Stomach (tissue), 19 donors: ENCODE measurements at places on chromosomes 2 and 18. TPM values are rescaled to one million over a fixed set of nuclear protein-coding genes. Genes with fewer than 3 reads are reported as not detected.

Gene EML6
- 1.6 TPM for polyA plus RNA-seq

Gene NCKAP5
- 1.1 TPM for polyA plus RNA-seq

Gene PLEKHH2
- polyA plus RNA-seq, result 5.2 TPM

Gene SERPINB11
- polyA plus RNA-seq, result not detected

Gene DPYSL5
- 0.06 TPM for polyA plus RNA-seq

Gene CREG2
- not detected for polyA plus RNA-seq

Gene LCT
- not detected for polyA plus RNA-seq

Gene HOXD12
- not detected for polyA plus RNA-seq

Gene ALPG
- polyA plus RNA-seq, result not detected

Gene MYO1B
- polyA plus RNA-seq, result 7.5 TPM

Gene NPPC
- not detected for polyA plus RNA-seq

Gene SERPINB3
- polyA plus RNA-seq, result 0.62 TPM

Gene BOLL
- polyA plus RNA-seq, result not detected

Gene CRYGD
- polyA plus RNA-seq, result not detected

Gene ZSWIM2
- polyA plus RNA-seq, result not detected

Gene FAM228A
- polyA plus RNA-seq, result 0.50 TPM

Gene SULT1C4
- 2.0 TPM for polyA plus RNA-seq

Gene CYS1
- polyA plus RNA-seq, result 1.1 TPM

Gene CAVIN2
- 13.9 TPM for polyA plus RNA-seq

Gene STARD6
- not detected for polyA plus RNA-seq

Gene CHAC2
- polyA plus RNA-seq, result 5.7 TPM

Gene SERPINB5
- 27.1 TPM for polyA plus RNA-seq

Gene AGBL5
- polyA plus RNA-seq, result 11.5 TPM

Gene GPR45
- polyA plus RNA-seq, result not detected

Gene POTEJ
- polyA plus RNA-seq, result not detected

Gene ERMN
- polyA plus RNA-seq, result 0.43 TPM

Gene OTOF
- polyA plus RNA-seq, result not detected

Gene GATA6
- polyA plus RNA-seq, result 37.9 TPM

Gene CTNNA2
- 0.31 TPM for polyA plus RNA-seq

Gene C2orf80
- polyA plus RNA-seq, result not detected

Gene GRHL1
- polyA plus RNA-seq, result 2.0 TPM

Gene TEX44
- polyA plus RNA-seq, result not detected

Gene NXPH2
- not detected for polyA plus RNA-seq
